Activated CD4-positive, alpha-beta T cell treated with anti-CD3 and anti-CD28 coated beads, Interleukin-2, Interleukin-6, amounts not matched to agents 100 ng/mL and 50 ng/mL, durations not matched to agents 16 hours and 8 hours (primary cell): ENCODE measurements at places on chromosomes 7 and 10.

DNA sequence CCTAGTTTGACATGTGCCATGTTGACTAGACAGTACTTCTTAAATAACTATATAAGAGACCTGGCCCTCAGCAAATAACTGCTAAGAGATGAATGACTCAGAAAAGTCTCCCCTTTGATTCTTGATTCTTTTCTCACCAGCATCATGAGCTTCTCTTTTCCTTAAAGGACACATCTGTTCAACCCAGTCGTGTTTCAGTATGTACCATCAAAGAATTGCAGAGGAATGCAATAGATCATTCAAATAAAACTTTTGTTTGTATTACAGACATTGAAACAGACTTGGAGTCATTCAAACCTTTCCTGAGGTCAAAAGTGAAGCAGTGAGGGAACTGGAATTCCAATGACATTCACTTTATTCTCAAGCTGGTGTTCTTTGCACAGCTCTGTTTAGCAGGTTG lies 598.3 kb upstream of the GHITM start:
- DNase-seq = no peak

DNA sequence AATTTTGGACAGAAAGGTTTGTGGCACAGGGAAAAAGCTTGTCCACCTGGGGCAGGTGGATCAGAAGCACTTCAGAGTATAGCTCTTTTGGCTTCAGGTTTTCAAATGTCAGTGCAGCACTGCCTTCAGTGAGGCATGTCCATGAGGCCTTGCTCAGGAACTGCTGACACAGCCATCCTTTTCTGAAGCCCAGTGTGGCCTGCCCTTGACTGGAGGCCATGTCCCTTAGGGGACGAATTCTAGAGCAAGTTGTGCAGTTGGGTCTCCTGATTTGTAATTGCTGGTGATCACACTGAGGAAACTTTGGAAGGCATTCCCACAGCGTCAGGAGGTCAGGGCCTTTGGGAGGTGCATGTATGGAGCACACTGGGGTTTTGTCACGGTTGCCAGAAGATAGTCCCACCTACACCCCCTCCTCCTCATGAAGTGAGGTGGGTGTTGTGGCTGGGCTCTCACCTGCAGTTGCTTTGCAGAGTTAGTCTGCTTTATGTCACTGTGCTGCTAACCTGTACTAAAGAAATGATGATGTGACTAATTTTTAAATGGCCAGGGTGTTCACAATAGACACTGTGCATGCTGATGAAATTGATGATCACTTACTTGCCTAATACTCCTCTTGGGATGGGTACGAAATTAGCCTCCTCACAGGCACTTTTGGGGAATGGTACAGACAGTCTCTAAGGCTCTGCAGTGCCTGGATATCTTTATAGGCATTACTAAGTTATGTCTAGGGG lies 41.7 kb downstream of the OGDH start:
- no peak for DNase-seq

DNA sequence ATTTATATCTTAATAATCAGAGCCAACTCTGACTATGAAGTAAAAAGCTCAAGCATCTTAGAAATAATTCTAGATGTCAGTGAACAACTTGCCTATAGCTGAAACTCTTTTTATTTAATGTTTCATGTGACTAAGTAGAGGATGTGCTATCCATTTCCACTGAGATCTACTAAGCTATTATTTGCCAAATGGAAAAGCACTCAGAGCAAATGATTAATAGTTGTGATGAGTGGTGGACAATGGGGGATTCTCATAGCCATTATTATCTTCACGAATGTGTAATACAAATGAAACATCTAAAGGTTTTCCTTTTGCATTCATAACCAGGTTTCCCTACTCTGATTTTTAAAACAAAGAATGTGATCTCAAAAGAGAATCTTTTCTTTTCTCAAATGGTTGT lies 126.6 kb upstream of the GNAI1 start:
- no peak for DNase-seq

- peak; percentile 81 for DNase-seq
Observed at GRCh38 chr10:83871187-83872081, 267.9 kb upstream of the GHITM start.

DNA sequence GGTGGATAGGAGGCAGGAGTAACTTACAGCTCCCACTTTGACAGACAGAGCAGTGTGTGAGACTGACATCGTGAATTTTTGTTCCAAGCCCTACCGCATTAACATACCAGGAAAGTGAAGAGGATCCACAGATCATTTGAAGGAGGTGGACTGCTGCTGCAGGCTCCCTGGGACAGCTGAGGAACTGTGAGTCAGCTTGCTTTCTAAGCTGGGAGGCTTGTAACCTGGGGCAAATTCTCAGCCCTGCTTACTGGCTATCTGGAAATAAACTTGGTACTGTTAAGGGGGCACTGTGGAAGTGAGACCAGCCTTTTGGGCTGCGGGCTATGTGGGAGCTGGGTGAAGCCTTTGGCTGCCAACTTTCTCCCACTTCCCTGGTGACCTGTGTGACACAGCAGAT lies 1202.5 kb downstream of the DNAJB9 start:
- DNase-seq = no peak

- peak; percentile 81 for DNase-seq
Observed at GRCh38 chr10:90872648-90873020, 860 bp downstream of the RPP30 start.

DNA sequence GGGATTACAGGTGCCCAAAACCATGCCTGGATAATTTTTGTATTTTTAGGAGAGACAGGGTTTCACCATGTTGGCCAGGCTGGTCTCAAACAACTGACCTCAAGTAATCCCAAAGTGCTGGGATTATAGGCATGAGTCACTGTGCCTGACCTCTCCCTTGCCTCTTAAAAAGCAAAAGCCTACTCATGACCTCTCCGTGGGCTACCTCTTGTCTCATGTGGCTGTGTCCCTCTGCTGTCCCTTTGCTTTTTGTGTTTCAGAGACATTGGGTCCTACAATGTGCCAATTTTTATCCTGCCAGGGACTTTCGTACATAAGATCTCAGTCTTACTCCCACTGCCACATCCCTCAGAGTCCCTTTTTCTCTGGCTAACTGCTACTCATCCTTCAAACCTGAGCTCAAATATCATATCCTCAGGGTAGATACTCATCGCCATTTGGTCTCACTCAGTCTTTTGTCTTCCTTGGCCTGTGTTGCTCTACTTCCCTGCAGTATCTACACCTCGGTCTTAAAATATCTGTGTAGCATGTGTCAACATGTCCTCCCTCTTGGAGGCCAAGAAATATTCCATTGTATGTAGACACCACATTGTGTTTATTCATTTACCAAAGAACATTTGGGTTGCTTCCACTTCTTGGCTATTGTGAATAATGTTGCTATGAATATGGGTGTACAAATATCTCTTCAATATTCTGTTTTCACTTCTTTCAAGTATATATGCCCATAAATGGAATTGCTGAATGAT lies 465.0 kb upstream of the KLF6 start:
- no peak for DNase-seq

GRCh38 chr7:50728184-50728583 lies 54.5 kb downstream of the GRB10 start:
- no peak for DNase-seq

DNA sequence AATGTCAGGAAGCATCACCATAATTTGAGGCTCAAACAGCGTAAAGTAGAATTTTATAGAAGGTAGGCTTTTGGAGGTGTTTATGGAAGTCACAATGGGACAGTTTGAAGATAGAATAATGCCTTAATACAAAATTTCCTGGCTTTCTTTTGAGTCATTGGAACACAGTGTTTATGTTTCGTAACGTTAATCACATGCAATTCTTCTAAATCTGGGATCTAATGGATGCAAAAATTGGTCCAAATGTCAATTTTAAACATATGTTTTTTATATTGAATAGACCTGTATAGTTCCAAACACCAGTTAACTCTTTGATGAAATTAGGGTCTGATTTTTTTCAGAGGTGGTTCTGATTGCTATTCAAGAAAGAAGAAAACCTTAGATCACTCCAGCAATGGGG lies 86.5 kb upstream of the HPS1 start:
- no peak for DNase-seq

DNA sequence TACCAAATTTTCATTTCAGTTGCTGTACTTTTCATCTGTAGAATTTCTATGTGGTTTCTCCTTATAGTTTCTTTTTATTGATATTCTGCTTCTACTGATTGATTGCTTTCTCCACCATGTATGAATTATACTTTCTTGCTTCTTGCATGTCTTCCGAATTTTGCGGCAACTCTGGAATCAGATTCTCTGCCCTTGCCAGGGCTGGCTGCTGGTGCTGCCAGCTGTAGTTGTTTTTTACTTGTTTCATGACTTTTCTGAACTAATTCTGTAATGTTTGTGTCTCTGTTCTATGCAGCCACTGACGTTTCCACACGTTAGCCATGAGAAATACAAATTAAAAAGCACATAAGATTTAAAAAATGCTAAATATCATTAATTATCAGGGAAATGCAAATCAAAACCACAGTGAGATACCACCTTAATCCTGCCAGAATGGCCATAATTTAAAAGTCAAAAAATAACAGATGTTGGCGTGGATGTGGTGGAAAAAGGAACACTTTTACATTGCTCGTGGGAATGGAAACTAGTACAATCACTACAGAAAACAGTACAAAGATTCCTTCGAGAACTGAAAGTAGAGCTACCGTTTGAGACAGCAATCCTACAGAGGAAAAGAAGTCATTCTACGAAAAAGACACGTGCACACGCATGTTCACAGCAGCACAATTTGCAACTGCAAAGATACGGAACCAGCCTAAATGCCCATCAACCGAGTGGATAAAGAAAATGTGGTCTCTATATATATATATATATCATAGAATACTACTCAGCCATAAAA lies 51.5 kb downstream of the MAD1L1 start:
- no peak for DNase-seq

DNA sequence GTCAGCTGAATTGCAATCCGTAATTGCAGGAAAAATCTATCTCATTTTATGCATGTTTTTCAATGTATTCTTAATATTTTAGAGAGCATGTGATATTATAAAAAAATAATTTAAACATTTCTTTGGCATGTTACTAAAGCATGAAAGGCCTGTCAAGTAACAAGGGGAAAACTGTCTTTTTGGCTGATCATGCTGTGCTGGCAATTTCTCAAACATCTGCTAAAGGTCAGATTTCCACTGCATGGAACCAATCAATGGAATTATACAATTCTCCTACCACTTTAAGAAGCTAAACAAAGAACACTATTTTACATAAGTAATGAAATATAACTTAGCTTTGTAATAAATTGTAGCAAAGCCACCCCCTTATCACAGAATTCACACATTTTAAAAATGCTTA lies 49.4 kb downstream of the JMJD1C start:
- no peak for DNase-seq
